ENCODE measurements at places on chromosomes 6 and 20. TPM values are rescaled to one million over a fixed set of nuclear protein-coding genes. Genes with fewer than 3 reads are reported as not detected.

GID8 gene
- 32.4 TPM for total RNA-seq

PLCB4 gene
- 2.1 TPM for total RNA-seq

GNRH2 gene
- total RNA-seq = not detected

KIF6 gene
- total RNA-seq = 0.33 TPM

MICB gene
- 21.9 TPM for total RNA-seq

ULBP1 gene
- total RNA-seq = 0.12 TPM

CTCFL gene
- total RNA-seq = not detected

MYL9 gene
- total RNA-seq = 7.2 TPM

GPLD1 gene
- 0.87 TPM for total RNA-seq

PNRC1 gene
- total RNA-seq = 47.4 TPM

FKBP5 gene
- total RNA-seq = 14.5 TPM

DEFB114 gene
- not detected for total RNA-seq

ECT2L gene
- not detected for total RNA-seq

SDCBP2 gene
- 1.5 TPM for total RNA-seq

CRISP3 gene
- total RNA-seq = not detected

HRH3 gene
- total RNA-seq = not detected

EMILIN3 gene
- under 0.01 TPM for total RNA-seq

METTL24 gene
- 0.50 TPM for total RNA-seq

COX4I2 gene
- not detected for total RNA-seq

TNFRSF21 gene
- 3.5 TPM for total RNA-seq

MRAP2 gene
- total RNA-seq = 4.9 TPM

BTNL2 gene
- not detected for total RNA-seq

ZNF76 gene
- total RNA-seq = 22.0 TPM

TRIM39 gene
- total RNA-seq = 13.9 TPM

BTN1A1 gene
- not detected for total RNA-seq

MAP1LC3A gene
- total RNA-seq = 6.5 TPM

PPP1R16B gene
- total RNA-seq = 5.3 TPM

ADAM33 gene
- total RNA-seq = 57.5 TPM

CTAGE9 gene
- total RNA-seq = not detected

TAAR6 gene
- not detected for total RNA-seq

PNLDC1 gene
- not detected for total RNA-seq

MOCS3 gene
- 11.0 TPM for total RNA-seq

MAVS gene
- total RNA-seq = 16.1 TPM

GHRH gene
- total RNA-seq = not detected

CLPSL2 gene
- not detected for total RNA-seq

HTR1B gene
- total RNA-seq = not detected

HLA-DMB gene
- not detected for total RNA-seq

FOXC1 gene
- 1.5 TPM for total RNA-seq

OR2H1 gene
- total RNA-seq = not detected

BNIP5 gene
- total RNA-seq = not detected

DTNBP1 gene
- 7.6 TPM for total RNA-seq

BCAS4 gene
- 14.2 TPM for total RNA-seq

ZNF512B gene
- 7.6 TPM for total RNA-seq

TRMT6 gene
- total RNA-seq = 7.5 TPM

SLA2 gene
- total RNA-seq = not detected

RPS18 gene
- 3,212 TPM for total RNA-seq

BMP2 gene
- 5.0 TPM for total RNA-seq

TPD52L1 gene
- total RNA-seq = 13.7 TPM

CST2 gene
- total RNA-seq = not detected

All from uterine smooth muscle cell (primary cell).